ENCODE measurements at places on chromosomes 16 and 17.

DNA sequence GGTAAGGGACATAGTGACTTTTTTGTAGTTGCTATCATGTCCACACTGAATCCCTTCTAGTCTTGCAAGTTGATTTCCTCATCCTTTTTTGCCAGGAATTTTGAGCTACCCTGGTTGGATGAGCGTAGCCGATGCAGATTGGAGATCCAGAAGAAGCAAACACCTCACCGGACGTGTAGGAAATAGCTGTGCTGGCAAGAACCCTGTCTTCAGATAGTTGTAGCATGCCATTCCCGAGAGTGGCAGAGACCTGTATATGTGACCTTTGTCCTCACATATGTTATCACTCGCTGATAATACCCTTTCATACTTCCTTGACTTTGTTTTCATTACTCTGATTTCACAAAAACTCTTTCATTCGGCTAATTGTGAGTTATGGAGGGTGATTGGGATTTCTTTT is 6.2 kb upstream of the CASC3 start:
- DNase-seq = no peak

DNA sequence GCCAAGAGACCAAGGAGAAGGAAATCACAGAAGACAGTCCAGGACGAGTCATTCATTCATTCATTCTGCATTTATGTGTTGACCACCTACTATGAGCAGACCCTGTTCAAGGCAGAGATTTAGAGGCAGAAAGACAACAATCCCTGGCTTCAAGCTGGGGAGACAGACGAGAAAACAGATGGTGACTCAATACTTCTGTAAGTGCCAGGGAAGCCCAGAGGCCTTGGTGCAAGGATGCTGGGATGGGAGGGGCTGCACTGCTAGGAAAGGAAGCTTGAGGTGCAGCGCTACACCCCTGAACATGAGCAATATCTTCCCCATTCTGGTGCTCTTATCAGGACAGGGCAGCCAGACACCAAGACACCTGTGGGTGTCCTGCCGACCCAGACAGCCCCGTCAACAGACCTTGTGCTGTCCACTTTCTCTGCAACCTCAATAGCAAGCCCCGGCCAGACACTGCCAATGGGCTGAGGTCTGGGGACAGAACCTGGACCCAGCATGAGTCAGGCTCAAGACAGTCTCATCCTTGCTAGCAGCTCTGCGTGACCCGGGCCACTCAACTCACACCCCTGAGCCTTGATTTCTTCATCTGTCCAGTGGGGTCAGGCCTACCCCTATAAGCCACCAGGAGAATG is 163.5 kb downstream of the COPRS start:
- DNase-seq = no peak

DNA sequence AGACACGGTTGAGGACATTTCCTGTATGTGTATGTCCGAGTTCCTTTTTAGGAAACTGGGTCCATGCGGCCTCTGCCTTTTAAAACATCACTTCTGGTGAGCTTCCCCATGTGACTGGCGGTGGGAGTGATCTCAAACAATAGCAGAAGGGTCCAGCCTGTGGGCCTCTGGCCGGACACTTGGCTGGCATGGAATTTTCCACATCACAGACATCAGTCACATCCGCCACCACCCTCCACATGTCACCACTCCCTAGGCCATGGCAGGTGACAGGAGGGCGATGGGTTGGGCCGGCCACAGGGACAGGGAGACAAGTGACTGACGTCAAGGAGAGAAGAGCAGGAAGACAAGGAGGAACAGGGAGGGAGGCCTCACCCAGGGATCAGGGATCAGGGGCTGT is 83.7 kb downstream of the DNAH17 start:
- no peak for DNase-seq

GRCh38 chr17:15240644-15241043 is 24.5 kb downstream of the PMP22 start:
- DNase-seq = no peak

GRCh38 chr17:19652595-19652994 is 4.0 kb downstream of the ALDH3A2 start:
- no peak for DNase-seq
